Activated gamma-delta T cell treated with anti-CD3 and anti-CD28 coated beads, Interleukin-2, amount 50 U/mL, for 16 hours (primary cell): ENCODE measurements at places on chromosomes 4 and X.

GRCh38 chr4:12041828-12042227 lies 613.1 kb upstream of the HS3ST1 start:
- DNase-seq, result no peak

DNA sequence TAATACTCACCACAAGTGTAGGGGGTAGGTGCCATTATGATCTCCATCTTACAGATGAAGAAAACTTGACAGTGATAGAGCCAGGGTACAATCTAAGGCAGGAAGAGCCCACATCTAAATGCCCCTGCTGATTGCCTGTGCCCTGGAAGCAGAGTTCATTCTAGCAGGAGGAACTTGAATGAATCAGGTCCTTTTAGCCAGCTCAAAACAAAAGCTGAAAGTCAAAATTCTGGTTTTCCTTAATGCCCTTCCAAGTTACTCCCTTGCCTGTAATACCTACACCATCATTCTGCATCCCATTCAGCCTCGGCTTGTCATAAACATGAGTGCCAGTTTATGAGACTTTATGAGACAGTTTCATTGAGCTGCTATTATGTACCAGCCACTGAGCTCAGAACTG lies 89.6 kb downstream of the SCD5 start:
- no peak for DNase-seq

DNA sequence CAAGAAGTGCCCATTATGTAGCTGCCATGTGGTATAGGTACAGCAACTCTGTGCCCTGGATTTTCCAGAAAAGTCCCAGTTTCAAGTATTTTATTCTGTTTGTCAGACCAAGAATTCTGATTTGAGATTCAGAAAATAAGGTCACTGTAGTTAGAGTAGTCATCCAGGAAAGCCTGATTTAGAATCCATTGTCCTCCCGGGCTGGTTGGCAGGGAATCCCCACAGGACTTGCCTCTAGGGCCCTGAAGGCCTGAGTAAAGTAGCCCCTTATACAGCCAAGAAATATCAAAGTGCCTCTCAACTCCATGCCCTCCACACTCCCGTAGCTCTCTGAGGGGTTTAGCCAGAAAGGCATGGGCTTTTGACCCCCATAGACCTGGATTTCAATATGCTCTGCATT lies 36.3 kb downstream of the RTL5 start:
- DNase-seq, result no peak

DNA sequence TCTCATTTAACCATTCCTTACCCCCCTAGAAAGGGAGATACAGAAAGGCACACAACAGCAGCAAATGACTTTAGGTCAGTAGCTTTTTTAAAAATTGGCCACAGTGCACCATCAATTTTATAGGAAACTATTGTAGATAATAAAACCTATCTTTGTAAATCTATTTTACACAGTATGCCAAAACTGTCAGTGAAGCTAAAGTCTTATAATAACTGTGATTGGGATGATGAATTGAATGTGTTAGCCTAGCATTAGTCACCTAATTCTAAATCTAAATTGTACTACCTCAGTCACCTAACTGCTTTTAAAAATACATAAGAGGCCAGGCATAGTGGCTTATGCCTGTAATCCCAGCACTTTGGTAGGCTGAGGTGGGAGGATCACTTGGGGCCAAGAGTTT lies 44.2 kb downstream of the SH3RF1 start:
- DNase-seq, result no peak

- no peak for DNase-seq
Observed at GRCh38 chrX:71941145-71941544, 30.5 kb downstream of the NHSL2 start.

DNA sequence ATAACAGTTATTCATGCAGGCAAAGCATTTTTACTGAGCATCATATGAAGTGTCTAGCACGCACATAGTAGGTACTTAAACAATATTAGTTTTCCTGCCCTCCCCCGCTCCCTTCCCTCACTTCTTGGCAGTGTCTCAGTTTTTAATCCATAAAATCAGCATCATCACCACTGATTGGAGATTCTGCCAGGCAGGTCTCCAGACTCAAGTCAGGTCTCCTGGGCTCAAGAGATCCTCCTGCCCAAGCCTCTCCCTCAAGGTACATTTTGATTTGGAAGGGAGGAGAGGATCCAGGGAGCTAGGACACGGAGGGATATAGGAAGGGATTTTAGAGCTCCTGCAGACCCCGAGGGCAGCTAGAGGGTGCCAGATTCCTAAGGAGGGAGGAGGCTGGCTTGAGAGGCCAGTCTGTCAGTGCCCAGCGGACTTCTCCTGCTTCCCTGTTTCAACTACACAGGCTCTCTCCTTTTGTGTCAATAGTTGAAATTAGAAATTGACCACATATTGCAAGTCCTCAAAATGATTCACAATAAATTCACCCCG lies 4.4 kb upstream of the FAT1 start:
- no peak for DNase-seq

DNA sequence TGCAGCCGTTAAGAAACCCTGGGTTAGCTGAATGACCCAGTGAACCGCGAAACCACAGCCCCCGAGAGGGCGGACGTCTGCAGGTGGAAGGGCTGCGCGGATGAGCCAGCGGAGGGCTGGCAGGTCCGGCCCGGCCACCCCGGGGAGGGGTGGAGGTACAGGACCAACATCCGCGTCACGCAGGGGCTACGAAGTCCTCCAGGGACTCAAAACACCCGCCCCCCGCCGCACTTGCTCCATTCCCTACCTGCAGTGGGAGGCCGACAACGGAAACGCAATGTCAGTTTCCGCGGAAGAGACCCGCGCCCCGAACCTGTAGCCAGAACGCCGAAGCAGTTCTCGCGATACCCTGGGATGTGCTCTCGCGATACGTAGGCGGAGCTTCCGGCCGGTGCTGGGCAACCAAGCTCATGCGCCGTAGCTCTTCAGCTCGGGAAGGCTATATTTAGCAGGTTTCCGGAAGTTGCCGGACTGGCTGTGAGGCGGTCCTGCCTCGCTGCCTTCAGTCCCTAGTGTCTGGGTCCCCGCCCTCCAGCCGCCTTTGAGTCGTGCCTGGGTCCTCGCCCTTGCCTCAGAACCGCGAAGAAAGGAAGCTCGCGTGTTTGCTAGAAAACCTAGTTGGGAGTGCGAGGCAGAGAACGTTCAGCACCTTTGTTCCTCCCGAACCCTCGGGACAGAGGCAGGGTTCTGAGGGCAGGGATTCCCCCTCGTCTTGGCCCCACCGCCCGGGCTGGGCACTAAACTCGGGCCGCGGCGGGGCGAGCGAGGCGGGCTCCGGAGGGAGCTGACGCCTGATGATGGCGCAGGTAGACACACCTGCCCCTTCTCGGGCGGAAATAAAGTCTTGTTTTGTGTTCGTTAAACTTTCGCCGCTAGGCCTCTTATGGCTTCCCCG lies at the start of the genes OFD1 and TRAPPC2:
Gene OFD1, plus strand, starts transcription at position 471 of the 895 bp plus-strand sequence. Its CDS starts 324 bp downstream, at position 795.
Gene TRAPPC2, minus strand, starts transcription at position 343 of the 895 bp plus-strand sequence. CDS start 14,657 bp downstream, outside the sequence.
- DNase-seq, result peak; percentile 85

DNA sequence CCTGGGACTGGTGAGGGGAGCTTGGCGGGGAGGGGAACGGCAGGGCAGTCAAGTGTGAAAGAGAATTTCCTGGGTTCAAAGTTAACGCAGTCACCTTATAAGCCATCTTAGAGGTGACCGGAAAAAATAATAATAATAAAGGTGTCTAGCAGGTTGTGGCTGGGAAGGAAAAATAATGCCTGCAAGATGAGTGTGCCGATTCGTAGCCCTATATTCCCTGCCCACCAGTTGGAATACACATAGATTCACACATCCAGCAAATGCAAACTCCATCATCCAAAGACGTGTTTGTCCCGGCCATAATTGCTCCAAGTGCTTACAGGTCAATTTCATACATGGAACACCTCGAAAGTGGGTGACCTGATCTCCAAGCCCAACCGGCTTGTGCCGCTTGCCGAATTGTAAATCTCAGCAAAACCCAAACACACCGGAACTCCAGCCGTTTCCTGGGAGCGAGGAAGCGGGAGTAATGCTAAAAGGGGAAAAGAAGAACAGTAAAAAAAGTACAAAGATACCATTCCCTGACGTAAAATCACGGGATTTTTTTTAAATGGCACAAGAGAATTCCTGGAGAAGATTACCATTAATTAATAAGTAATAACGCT lies 1.3 kb upstream of the FAT1 start:
- DNase-seq, result no peak

- no peak for DNase-seq
Observed at GRCh38 chr4:56659946-56660345, 21.1 kb downstream of the HOPX start.

- no peak for DNase-seq
Observed at GRCh38 chr4:188511431-188511830, 372.2 kb downstream of the TRIML1 start.

DNA sequence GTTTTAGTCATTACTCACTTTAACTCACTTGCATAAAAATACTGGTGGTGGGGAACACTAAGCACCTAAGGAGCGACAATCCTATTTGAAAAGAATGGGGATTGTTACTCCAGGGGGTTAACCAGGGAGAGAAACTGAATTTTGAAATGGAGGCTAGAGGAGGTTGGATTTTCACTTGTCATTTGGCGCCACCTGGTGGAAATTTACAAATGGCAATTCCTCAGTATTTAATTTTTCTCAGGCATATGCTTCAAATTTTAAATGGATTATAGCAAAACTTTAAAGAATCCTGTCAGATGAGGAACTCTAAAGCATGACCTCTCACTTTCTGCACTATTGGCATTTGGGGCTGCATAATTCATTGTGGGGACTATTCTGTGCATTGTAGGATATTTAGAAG lies 2.7 kb upstream of the GEMIN8 start:
- DNase-seq, result peak; percentile 45

DNA sequence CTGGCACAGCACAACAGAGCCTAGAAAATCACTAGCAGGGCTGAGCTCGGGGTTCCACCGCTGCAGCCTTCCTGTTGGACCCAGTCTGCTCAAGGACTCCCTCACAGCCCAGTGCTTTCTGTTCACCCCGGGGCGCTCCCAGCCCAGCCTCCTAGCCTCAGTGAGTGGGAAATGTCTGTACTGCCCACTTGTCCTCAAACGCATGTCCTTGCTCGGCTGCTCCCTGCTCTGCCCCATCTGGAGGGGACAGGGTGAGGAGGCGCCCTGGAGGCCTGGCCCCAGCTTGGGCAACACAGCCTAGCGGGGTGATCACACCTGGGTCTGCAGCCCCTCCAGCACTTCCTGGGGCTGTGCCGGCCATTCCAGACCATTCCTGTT lies 11.9 kb upstream of the CCNQ start:
- DNase-seq, result no peak

GRCh38 chr4:123995936-123996335 lies 599.3 kb downstream of the SPRY1 start:
- DNase-seq, result no peak

DNA sequence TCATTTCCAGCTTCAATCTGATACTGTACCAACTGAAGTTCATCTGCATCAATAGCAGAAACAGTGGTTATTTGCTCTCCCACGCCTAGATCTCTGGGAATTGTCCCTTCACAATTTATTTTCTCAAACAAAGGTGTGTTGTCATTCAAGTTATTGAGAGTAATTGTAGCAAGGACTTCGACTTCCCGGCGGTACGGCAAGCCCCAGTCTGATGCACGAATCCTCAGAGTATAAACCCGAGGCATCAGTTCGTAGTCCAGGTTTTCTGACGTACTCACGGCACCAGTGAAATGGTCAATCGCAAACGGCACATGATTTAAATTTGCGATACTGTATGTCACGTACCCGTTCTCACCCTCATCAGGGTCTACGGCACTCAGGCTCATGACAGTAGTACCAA lies 15.7 kb downstream of the FAT1 start:
- DNase-seq, result no peak

- DNase-seq, result no peak
Observed at GRCh38 chr4:165620913-165621312, 242.1 kb downstream of the CPE start.

- no peak for DNase-seq
Observed at GRCh38 chr4:181702864-181703495, 540.2 kb upstream of the TENM3 start.

GRCh38 chr4:147548256-147548655 lies 67.4 kb downstream of the EDNRA start:
- no peak for DNase-seq

GRCh38 chrX:68941385-68941952 lies 112.6 kb downstream of the EFNB1 start:
- DNase-seq, result no peak

GRCh38 chr4:79913581-79913980 lies 159.4 kb downstream of the ANTXR2 start:
- no peak for DNase-seq

DNA sequence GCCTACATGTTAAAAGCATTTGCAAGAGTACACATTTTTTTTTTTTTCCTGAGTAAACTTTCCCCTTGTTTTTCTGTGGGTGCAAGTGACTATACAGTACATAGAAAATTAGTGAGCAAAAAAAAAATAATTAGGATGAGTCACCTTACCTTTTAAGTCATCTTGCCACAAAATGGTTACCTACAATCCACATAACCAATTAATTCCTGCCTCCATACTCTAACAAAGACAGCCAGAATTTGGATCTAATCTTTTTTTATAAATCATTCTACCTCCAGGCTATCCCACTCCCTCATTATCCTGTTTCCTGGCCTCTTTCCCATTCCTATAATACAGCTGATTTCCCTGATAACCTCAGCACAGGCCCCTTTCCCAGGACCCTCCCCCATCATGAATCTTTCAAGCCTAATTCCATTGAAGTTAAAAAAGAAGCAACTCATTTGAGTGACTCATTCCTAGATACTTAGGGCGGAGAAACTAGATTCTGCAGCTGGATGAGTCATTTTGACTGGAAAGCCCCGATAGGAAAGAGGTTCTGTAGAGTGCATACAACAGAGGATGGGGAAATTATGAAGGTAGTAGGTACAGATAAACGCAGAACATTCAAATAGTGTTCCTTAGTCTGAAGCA lies 128.2 kb downstream of the C4orf51 start:
- DNase-seq, result no peak

- DNase-seq, result no peak
Observed at GRCh38 chr4:151315212-151315886, 10.1 kb downstream of the SH3D19 start.

DNA sequence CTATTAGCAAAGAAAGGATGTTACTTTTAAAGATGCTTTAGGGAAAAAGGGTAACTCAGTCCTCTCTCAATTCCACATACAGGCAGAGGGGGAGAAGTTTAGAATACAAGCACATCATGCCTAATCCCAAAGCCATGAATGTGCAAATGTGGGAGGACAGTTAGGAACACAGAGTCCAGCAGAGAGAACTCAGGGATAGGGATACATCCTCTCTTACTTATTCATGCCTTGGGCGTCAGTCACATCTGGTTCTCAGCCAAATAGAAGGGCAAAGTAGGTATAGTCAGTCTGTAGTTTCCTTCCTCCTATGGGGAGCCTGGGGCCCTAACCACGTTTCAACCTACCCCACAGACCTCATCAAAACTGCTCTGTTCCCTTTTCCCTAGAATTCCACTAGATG lies 87.8 kb downstream of the GRIA3 start:
- DNase-seq, result no peak

DNA sequence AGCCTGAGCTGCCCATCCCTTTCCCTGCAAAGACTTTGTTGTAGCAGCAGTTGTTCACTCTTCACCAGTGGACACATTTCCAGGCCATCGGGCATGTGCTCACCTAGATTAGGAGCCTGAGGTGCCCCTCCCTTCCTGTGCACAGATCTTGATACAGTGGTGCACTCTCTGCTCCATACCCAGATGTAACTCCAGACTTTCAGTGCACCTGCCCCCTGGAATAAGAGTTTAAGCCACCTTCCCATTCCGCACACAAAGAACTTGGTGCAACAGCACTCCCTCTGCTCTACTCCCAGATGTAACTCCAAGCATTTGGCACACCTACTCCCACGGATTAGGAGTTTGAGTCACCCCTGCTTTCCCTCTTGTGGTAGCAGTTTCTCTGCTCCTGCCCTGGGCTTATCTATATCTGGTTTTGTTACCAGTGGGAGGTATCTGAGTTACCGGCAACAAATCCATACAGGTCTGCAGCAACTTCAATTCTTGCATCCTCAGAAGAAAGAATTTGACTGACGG lies 36.0 kb upstream of the PLK4 start:
- no peak for DNase-seq

- no peak for DNase-seq
Observed at GRCh38 chrX:78124307-78124706, 15.1 kb downstream of the TAF9B start.
